Stimulated activated CD8-positive, alpha-beta memory T cell treated with anti-CD3 and anti-CD28 coated beads, Interleukin-12 subunit alpha, Interleukin-12 subunit beta, amount 100 ng/mL, for 1 hour (primary cell): ENCODE measurements at places on chromosomes 7 and 10.
A peak's percentile ranks its signal among the peaks of the same experiment; 100 is the strongest.

- peak; percentile 43 for DNase-seq
Observed at GRCh38 chr7:140672382-140673062, at the start of gene ADCK2. ADCK2 (plus strand) TSS chr7:140672945; CDS start chr7:140673331, 386 bp downstream.

DNA sequence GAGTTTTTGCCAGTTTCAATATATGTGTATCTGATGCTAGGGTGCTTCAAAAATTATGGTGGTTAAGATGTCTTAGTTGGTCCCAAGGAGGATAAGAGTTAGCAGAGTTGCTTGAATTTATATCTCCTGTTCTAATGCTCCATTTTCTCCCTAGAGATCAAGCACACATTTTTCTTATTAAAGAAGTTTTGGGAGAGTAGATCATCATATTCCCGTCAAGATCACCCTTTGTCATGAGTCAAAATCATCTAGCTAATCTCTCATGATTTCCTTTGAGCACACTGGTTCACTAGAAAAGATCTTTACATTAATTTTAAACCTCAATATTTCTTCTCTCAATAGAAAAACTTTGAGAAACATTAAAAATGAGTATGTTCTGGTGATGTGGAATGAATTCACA lies 429.9 kb upstream of the SEMA3A start:
- no peak for DNase-seq

DNA sequence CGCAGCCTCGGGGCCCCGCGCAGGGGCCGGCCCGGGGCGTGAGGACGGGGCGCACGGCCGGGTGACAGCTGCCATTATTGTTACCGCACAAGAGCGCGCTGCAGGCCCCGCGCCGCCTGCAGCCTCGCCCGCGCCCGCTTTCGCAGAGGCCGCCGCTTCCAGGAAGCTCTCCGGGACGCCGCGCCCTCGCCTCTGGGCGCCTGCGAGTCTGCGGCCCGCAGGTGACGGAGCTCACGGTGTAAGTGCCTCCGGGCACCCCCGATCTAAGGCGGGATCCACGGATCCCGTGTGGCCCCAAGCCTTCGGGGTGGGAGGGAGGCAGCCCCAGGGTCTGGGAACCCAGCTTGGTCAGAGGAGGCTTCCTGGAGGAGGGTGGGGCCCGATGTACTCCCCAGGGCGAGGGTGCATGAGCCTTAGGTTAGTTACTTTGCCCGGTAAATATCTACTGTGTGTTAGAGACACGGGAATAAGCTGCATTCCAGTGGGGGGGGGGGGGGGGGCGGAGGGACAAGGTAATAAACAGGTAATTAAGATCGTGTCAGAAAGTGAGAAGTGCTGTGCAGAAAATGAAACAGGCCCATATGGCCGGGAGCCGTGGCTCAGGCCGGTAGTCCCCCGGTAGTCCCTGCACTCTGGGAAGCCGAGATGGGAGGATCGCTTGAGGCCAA lies 638 bp downstream of the IQCE start:
- no peak for DNase-seq

DNA sequence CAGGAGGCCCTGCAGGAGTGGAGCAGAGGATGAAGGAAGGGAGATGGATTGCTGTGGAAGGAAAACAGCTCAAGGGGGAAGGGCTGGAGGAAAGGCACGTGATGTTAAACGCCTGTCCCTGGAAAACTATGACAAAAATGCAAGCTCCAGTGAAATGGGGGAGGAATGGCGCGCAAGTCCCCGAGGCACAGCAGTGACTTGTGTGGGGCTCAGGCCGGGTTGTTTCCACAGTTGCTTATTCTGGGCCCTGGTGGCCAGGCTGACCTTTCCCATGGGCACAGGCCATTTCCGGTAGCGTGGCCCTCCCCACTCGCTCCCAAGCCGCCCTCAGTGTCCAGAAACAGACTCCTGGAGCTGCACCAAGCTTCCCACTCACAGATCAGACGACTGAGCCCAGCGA lies 68.1 kb upstream of the PDGFA start:
- no peak for DNase-seq

- no peak for DNase-seq
Observed at GRCh38 chr10:24334279-24334939, 125.5 kb downstream of the KIAA1217 start.

DNA sequence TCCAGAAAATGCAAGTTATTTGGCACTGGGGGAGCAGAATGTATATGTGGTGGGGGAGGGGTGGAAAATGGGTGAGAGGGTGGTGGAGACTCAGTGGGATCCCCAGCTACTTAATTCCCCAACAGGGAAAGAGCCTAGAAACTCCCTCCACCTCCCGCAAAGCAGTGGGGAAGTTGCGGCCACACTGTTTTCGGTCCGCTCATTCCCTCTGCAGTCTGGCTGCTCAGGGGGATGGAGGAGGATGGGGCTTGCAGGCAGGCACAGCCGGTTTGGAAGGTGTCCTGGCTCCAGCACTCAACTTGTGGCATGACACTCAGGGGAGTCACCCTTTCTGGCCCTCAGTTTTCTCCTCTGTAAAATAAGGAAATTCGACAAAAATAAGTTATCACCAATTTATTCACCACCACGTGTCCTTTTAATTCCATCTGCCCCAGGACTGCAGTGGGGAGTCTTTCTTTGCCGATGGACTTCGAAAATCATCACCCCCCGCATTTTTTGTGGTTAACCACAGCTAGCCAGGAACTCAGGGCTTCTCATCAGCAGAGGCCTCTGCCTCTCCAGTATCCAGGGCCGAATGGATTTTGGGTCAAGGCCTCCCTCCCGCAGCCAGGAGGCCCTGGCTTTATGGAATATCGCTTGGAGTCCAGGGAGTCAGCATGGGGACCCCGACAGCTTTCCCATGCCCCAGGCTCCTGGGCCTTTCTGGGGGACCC lies 1.6 kb upstream of the HTRA1 start:
- no peak for DNase-seq

GRCh38 chr10:103528549-103528948 lies 35.0 kb downstream of the NEURL1 start:
- DNase-seq = no peak

DNA sequence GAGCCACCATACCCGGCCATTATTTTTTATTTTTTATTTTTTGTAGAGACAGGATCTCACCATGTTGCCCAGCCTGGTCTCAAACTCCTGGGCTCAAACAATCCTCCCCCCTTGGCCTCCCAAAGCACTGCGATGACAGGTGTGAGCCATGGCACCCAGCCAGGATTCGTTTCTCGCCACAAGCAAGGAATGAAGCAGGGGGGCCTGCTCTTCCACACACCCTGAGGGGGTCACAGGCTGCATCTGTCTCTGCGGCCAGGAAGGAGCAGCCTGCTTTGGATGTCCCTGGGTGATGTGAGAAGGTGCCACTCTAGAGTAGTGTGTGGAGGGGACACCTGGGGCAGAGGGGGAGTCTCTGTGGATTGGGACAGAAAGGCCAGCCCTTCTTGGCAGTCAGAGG lies 61.3 kb upstream of the TNRC18 start:
- no peak for DNase-seq
